ENCODE measurements at places on chromosomes 12 and 14.

GRCh38 chr12:78155546-78155945 lies 324.9 kb downstream of the NAV3 start:
- no peak for DNase-seq

- DNase-seq: no peak
These were observed 379.2 kb downstream of the GRIN2B start for GRCh38 chr12:13602172-13602571.

- no peak for DNase-seq
These were observed 34.5 kb downstream of the HMGA2 start for GRCh38 chr12:65858831-65859230.

DNA sequence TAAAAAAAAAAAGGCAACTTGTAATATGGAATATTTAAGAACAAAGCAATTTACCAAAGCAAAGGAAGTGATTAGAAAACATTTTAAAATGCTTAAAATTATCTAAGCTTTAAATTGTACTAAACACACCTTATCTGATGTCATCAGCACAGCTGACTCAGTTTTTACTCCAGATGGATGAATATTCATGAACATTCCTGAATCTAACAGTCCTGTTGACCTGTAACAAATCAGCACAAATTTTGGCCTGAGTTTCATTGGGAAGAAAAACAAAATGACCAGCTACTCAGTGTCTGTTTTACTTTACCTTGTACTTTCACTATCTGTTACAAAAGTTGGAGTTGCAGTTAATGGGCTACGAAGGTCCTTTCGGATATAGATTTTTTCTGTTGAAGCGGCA lies 16.0 kb downstream of the NR2C1 start:
- no peak for DNase-seq

GRCh38 chr14:58607131-58607951 lies 30.4 kb upstream of the DACT1 start:
- no peak for DNase-seq

DNA sequence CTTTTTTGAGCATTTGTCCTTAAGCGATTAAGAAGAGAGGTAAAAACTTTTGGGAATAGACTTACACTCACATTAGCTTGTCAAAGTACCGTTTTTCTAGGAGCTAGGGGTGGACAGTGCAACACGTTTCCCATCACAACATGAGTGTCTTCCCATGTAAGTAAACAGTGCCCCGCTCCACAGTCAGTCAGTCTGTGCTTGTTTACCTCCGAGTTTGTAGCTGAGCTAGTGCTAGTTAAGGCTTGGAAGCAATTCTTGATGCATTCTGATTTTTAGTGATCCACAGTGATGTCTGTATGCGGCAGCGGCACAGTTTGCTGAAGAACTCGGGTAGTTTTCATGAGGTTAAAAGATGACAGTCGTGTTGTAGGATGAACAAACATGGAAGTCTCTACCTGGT lies 941 bp downstream of the ZDHHC17 start:
- peak; percentile 11 for DNase-seq

Measured in CD4-positive, alpha-beta T cell treated with Interleukin-10 for 1 hour (primary cell).